Mucosa of descending colon (tissue), 3 donors: ENCODE measurements at places on chromosomes 16 and 17. TPM values are rescaled to one million over a fixed set of nuclear protein-coding genes. Genes with fewer than 3 reads are reported as not detected.

DNA sequence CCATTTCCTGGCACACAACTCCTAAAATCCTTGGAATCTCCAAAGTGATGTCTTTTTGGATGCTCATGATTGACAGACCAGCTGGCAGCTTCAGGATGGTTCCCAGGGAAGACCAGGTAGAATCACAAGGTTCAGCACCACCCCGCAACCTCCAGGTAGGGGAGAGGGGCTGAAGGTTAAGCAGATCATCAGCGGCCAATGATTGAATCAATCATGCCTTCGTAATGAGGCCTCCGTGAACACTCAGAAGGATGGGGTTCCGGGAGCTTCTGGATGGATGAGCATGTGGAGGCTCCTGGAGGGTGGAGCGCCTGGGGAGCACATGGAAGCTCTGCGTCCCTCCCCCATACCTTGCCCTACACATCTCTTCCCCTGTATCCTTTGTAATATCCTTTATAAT is 185.9 kb downstream of the SEC14L1 start:
- DNase-seq = no peak

DNA sequence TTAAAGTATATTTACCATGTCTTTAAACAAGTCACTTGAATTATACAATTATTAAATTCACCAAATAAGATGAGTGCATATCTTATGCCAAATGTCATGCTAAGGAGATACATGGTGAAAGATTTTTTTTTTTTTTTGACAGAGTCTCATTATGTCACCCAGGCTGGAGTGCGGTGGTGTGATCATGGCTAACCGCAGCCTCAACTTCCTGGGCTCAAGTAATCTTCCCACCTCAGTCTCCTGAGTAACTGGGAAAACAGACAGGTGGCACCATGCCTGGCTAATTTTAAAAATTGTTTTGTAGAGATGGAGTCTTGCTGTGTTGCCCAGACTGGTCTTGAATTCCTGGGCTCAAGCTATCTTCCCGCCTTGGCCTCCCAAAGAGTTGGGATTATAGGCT is 149.0 kb upstream of the GOT2 start:
- no peak for DNase-seq

- DNase-seq = no peak
These were observed 188.2 kb downstream of the FTO start for GRCh38 chr16:53892155-53892554.

DNA sequence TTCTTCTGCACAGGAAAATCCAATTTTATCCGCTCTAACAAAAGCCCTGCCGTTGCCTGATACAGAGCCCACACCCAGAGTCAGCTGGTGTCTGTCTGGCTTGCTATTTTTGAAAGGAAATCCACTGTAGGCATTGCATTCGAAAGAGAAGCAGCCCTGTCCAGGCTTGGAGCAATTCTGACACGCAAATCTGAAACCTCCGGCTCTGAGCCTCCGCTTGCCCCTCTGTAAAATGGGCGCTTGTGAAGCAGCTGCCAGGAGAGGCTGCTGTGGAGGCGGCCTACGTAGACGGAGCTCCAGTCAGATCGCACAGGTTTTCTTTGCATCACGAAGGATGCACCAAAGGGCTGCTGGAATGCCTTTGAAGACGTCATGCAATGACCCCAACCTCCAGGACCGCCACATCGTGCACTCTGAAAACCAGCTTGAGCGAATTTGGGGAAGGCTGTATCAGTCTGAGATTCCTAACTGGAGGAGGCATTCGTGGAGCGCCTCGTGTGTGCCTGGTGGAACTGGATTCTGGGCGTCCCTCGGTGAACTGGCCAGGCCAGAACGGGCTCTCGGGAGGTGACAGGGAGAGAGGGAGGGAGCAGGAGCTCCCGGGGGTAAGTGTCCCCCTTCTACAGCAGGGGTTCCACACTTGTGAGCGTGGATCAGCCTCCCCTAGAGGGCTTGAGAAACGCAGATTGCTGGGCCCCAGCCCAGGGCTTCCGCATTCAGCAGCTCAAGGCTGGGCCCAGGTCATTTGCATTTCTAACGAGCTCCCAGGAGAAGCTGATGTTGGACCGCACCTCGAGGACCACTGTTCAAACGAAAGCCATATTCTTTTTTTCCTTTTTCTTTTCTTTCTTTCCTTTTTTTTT is 215.5 kb downstream of the MRTFB start:
- no peak for DNase-seq

- no peak for DNase-seq
These were observed 85.3 kb downstream of the HAPSTR1 start for GRCh38 chr16:9176547-9177418.

DNA sequence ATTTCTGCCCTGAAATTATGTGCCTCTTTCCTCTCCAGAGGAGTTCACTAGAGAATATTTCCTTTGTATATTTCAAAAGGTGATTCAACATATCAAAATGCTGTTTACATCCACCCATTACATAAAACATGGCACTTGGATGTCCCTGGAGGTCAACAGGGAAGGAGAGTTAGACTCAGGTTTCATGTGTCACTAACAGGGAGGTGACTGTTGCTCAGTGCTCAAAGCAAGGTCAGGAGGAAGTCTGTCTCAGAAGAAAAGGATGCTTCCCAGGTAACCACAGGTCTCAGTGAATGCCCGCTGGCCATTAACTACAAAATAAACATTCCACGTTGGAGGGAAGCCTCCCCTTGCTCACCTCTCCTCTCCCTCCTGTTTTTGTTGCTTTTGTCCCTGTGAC is 198.6 kb downstream of the AXIN2 start:
- DNase-seq = no peak

The TMIGD1 gene
- total RNA-seq = 102 TPM

GRCh38 chr16:19885451-19886072 is 914 bp upstream of the GPRC5B start:
- no peak for DNase-seq

DNA sequence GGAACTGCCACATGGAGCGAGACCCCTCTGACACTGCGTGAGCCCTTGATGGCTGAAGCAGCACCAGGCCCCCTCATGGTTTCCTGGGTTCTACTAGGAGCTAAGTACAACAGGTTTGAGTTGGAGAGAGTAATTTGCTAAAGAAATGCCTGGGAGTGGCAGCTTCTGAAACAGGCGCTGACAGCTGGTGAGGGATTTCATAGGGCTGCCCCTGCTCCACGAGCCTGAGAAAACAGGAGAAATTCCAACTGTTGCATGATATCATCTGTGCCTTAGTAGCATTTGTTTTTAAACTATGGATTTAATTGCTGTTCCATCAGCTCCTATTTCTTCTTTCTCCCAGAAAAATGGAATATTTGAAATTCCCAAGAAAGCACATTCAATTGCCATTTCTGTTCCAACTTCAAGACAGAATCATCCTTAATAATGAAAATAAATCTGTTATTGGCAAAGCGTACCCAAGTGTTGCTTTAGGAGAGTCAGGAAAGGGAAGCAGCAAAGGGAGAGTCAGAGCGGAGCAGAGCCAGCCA is 78.8 kb upstream of the ANKFN1 start:
- no peak for DNase-seq

DNA sequence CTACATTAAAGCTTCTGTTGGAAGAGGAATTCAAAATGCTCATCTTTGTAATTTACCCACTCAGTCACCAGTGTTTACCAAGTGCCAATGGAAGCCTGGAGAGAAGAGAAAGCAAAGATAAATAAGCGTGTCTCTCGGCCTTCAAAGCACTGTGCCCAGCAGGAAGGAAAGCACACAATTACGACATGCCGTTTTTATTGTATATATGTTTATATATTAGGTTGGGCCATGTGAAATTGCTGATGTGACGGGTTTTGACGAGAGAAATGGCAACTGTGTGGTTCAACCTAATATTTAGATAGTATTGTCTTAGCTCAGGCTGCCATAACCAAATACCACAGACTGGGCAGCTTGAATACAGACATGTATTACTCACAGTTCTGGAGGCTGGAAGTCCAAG is 79.3 kb upstream of the HSBP1 start:
- no peak for DNase-seq

The MT1F gene
- 6.1 TPM for total RNA-seq

- DNase-seq = peak; percentile 11
These were observed 44.9 kb upstream of the ERN1 start for GRCh38 chr17:64174686-64175456.

DNA sequence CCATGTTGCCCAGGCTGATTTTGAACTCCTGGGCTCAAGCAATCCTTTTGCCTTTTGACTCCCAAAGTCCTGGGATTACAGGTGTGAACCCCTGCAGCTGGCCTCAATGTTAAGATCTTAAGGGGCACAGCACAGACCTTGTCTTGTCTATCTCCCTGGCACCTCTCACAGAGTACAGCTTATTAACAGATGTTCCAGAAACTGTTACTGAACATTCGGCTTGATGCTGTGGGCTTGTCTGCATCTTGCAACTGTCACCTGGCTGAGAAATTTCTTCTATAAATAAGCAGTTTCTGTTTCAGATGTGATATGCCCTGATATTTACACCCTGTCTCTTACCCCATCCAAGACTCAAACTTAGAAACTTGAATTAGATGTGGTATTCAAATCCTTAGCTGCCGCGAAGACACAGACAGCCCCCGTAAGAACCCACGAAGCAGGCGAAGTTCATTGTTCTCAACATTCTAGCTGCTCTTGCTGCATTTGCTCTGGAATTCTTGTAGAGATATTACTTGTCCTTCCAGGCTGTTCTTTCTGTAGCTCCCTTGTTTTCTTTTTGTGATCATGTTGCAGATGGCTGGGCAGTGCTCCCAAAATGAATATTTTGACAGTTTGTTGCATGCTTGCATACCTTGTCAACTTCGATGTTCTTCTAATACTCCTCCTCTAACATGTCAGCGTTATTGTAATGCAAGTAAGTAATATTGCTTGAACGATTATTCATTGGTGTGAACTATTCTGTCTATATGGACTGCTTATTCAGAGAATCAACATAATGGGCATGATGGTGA is at the start of gene TNFRSF17:
TNFRSF17 (plus strand) TSS at position 450 of the 791 bp plus-strand sequence; CDS start at position 565, 115 bp downstream.
- no peak for DNase-seq

DNA sequence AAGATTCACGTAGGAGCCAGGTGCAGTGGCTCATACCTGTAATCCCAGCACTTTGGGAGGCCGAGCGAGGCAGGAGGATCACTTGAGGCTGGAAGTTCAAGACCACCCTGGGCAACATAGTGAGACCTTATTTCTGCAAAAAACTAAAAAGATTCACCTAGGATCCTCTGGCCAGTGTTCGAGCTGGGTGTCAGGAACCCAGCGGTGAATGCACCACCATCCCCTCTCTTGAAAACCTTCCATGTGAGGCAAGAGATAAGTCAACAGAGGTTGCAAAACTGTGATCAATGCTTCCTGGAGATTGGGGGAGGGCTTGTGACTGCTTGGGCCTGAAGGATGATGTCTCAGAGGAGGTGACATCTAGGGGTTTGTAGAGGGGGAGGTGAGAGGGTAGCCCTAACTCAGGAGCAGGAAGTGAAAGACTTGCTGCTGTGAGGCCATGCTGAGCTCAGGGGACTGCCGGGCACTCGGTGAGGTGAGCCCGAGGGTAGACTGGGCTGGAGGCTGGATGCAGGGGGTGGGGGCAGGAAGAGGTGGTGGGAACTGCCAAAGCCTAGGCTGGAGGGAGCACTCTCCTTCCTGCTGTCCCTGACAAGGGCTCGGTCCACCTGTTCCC is 11.7 kb downstream of the GJD3 start:
- peak; percentile 26 for DNase-seq

The SPN gene
- 4.4 TPM for total RNA-seq

- DNase-seq = no peak
These were observed 7.6 kb downstream of the CDH16 start for GRCh38 chr16:66911112-66911511.

The NOXO1 gene
- 39.9 TPM for total RNA-seq

DNA sequence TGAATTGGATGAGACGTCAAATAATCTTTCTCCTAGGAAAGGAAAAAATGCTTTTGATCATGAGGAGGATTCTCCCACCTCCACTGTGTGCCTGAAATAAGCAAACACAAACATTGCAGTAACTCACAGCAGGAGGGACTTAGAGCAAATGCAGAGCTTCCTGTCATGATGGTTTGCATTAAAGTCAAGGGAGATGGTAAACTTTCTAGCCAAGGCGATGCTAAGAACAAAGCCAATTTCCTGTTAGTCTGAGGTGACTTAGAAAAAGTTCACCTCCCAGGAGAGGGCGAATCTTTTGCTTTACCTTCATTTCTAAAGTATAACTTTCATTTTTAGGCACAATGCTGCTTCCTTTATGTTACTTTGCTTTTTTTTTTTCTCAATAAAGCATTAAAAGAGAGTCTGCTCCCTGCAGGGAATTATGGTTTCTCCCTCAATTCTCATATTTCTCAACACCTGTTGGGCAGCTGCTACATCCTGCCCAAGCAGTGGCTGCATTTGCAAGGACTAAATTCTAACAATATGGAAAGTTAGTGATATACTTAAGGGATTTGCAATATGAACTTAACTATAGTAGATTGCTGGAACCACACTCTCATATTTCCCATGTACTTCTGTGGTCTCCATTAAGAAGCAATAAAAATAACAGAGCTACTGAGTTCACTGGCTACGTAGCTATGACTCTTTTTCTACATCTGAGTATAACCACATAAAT is 175.6 kb downstream of the PCTP start:
- no peak for DNase-seq

The CNTNAP1 gene
- total RNA-seq = 37.4 TPM

The CCL1 gene
- not detected for total RNA-seq

The SF3B3 gene
- total RNA-seq = 173 TPM

DNA sequence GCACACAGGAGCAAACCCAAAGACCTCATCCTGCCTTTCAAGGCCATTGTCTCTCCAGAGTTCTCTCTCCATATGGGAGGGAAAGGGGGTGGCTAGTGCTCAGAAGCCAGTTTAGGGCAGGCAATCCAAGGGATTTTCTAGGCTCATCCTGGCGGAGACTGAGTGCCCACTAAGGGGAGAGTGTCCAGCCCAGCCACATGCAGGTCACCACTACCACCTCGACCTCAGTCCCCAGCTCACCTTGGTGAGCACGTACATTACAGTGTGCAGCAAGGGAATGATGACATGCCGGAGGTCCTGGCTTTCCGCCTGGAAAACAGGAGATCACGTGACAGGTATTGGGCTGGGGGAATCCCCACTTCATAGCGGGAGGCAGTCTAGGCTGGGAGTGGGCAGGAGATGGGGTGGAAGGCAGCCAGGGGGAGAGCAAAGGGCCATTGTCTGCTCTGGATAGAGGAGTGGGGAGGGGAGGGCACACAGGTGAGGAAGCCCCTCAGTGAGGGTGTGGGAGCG is 29.9 kb downstream of the PIK3R6 start:
- DNase-seq = no peak

DNA sequence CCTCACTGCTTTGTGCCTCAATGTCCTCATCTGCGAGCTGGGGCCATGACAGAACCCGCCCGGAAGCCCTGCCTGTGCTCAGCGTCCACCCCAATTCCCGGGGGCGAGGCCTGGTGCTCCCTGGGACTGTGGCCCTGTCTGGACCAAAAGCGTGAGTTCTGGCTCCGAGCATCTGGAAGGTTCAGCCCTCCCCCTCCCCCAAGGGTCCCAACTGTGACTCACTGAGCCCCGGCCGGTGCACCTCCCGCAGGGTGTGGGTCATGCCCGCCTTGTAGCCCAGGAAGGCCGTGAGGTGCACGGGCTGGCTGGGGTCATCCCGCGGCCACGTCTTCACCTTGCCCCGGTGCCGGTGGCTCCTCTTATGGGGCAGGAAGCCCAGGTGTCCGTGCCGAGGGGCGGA is 755 bp downstream of the RPL3L start:
- no peak for DNase-seq

The TOX3 gene
- total RNA-seq = 47.6 TPM

GRCh38 chr17:39867084-39867879 is 720 bp upstream of the ZPBP2 start:
- peak; percentile 18 for DNase-seq

The RAB26 gene
- total RNA-seq = 28.3 TPM
